ENCODE measurements at places on chromosomes 6 and 20. TPM values are rescaled to one million over a fixed set of nuclear protein-coding genes. Genes with fewer than 3 reads are reported as not detected.

DNA sequence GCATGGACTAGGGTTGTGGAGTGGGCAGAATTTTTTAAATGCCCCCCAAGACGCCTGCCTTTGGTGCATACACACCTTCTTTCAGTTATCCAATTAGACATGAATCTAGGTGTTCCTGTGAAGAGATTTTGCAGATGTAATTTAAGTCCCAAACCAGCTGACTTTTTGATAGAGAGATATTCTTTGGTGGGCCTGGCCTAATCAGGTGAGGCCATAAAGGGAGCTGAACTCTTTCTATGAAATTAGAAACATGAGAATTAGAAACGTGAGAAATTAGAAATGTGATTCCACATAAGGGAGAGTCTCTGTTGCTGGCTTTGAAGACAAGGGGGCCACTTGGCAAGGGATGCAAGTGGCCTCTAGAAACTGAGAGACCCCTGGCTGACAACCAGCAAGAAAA, 36.4 kb upstream of the TTPAL start:
- DNase-seq, result no peak

GRCh38 chr6:88982720-88983119, 19.3 kb upstream of the RNGTT start:
- DNase-seq, result peak; percentile 52

- DNase-seq, result no peak
Observed at GRCh38 chr6:134669485-134669884, 280.4 kb downstream of the ALDH8A1 start.

DNA sequence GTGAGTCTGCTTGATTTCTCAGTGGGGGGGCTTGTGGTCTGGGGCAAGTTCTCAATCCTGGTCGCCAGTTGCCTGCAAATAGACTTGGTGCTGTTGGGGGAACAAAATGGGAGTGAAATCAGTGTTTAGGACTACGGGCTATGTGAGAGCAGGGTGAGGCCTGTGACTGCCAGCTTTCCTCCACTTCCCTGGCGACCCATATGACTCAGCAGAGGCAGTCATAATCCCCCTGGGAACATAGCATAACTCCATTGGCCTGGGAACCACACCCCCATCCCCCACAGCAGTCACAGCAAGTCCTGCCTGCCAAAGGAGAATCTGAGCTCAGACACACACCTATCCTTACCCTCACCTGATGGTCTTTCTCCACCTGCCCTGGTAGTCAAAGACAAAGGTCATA, 387.9 kb downstream of the LMBRD1 start:
- DNase-seq, result no peak

DNA sequence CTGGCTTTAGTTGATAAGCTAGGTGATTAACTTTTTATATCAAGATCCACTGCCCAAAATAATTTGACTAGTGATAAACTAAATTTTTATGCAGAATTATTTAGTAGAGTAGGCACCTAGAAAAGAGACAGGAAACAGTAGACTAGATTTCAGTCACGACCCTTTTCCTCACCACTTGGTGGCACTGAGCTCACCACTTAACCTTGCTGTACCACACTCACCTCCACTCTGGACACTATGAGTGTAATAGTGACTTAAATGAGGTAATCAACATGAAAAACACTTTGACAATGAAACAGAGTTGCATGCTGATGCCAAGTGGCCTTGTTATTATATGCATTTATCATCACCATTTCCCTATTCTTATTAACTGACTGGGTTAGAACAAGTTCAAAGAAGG, 730.4 kb downstream of the KIF16B start:
- DNase-seq, result no peak

DNA sequence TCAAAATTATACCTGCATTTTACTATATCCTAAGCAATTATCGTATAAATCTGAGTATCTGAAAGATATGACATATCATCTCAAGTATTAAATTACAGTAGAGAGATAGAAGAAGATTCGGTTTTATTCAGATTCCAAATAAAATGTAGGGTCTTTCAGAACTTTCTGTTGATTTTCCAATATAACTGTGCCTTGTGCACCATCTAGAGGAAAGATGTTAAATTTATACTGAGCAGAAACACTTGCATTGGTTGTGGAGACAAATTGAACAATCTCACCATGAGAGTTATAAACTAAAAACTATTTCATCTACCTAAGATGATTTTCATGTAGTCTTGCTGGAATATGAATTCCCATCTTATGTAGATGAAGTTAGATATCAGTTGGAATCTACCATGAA, 26.8 kb upstream of the HSF2 start:
- DNase-seq, result no peak

The ZBTB12 gene
- total RNA-seq, result 1.7 TPM

The BPIFA3 gene
- total RNA-seq, result not detected

The HCRTR2 gene
- total RNA-seq, result not detected

Data from glomerular endothelial cell (primary cell).